GM20000 (cell line): ENCODE measurements at places on chromosomes 4 and X.
A peak's percentile ranks its signal among the peaks of the same experiment; 100 is the strongest.

DNA sequence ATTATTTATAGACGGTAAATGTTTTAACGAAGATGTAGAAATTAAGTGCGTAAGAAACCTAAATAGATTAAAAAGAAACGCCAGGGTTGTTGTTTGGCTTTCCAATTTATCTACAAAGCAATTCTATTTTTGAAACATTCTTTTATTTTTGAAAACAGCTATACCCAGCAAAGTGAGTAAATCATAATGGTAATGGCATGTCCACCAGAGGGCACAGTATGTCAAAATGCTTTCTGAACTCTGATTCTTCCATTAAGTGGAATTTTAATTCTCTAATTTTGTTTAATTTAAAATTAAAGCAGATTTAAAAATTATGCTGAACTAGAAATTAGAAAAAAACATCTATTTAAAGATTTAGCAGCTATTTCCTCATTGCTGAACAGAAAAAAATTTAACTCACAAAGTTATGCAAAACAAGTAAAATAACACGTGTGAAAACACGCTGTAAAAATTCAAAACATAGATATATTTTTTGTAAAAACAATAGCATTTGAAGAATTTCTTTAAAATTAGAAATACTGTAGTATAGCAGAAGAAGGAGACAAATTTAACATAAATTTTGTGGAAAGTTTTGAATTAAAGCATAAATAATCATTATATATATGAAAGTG, 26.5 kb downstream of the RASSF6 start:
- no peak for DNase-seq

DNA sequence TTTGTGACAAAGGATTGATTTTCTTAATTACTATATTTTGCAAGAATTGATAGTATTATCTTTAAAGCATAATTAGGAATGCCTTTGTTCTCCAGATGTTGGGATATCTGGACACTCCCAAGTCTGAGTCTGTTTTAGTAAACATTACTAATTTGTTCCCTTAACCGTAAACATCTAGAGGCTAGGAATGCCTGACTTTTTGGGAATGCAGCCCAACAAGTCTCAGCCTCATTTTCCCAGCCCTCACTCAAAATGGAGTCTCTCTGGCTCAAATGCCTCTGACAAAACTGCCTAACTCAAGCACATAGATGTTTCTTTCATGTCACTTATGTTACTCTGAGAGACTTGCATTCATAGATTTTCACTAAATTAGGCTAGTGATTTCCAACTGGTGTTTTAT, 297.0 kb upstream of the CLNK start:
- DNase-seq: no peak

DNA sequence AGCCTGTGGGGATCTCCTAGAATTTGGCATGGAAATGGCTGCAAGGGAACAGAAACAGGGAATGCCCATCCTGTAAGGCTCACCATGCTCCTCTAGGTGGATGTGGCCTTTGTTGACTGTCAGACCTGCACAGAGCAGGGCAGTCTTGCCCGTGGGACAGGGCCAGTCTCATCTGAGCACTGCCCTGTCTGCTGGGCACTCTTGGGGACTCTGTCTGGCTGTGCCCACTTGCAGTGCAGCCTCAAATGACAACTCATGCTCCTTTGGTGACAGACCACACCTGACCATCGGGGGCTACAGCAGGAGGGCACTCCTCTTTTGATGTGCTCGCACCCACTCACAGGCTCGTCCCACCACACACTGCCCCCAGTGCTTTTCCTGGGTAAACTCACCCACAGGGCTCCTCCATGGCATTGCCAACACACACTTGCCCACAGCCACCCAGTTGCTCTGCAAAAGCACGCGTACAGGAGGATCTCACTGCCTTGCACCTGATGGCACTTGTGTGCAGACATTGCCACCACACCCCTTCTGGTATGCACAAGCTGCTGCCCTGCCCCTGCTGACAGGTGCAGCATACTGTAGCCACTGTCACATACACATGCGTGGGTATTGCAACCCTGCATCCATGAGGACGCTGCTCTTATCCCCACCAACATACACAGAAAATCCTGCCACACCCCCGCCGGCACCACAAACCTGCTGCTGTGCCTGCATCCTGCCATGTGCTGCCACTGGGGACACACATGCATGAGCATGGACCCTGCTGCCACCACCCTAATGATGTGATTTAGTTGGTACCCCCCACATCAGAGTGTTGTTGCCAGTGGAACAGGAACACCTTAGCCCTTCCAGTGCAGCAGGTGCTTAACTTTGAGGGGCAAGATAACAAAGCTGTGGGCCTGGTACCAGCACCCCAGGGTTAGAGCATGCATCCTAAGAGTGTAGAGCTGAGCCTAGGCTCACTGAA, 100.1 kb upstream of the ARHGEF9 start:
- no peak for DNase-seq

- no peak for DNase-seq
Measured at GRCh38 chr4:93359586-93359985, 469.0 kb upstream of the ATOH1 start.

DNA sequence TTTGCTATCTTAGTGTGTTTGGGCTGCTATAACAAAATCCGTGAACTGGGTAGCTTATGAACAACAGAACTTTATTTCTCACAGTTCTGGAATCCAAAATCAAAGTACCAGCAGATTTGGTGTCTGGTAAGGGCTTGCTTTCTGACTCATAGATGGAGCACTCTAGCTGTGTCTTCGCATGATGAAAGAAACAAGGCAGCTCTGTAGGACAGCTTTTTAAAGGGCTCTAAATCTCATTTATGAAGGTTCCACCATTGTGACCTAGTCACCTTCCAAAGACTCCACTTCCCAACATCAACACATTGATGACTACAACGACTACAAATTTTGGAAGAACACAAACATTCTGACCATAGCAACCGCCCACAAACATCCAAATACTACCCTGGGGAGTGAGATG, 158.6 kb upstream of the LCORL start:
- no peak for DNase-seq

DNA sequence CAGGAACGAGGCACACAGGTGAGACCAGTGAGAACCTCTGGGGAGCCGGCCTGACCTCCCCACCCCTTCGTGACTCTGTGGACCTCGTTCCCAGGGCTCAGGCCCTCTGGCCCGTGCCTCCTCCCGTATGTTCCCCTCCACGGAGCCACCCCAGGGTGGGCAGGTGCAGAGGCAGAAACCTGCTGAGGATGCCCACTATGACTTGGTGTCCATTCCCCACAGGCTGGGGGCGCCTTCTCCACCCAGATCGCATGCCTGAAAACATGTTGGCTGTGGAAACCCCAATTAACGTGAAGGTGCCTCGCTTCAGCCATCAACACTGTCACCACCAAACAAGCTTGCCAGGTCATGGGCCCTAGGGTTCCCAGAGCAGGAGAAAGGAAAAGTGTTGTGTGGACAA, 27.0 kb downstream of the BLOC1S4 start:
- no peak for DNase-seq

- peak; percentile 21 for DNase-seq
Measured at GRCh38 chrX:154321594-154321993, 26.0 kb downstream of the TKTL1 start.

GRCh38 chrX:118971552-118971951, 2.9 kb upstream of the LONRF3 start:
- DNase-seq: no peak

GRCh38 chr4:36043901-36044300, 200.4 kb downstream of the ARAP2 start:
- DNase-seq: no peak

DNA sequence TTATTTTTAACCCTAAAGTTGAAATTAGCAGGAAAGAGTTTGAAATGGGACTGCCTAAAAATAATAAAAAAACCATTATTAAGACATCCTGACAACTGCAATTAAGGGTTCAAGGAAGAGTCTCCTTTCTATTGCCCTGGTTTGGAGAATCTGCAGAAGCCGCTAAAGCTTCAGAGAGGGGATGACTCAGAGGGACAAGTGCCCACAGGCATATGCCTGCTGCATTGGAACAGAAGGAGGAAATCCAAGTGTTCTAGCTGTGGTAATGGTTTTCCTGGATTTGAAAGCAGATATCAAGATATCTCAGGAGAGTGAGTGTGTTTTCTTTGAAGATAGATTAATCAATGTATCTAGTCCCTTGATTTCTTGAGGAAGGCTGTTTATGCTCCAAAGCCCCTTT, 235.1 kb upstream of the TAPT1 start:
- no peak for DNase-seq

- DNase-seq: no peak
Measured at GRCh38 chr4:126264839-126265238, 950.1 kb downstream of the FAT4 start.

DNA sequence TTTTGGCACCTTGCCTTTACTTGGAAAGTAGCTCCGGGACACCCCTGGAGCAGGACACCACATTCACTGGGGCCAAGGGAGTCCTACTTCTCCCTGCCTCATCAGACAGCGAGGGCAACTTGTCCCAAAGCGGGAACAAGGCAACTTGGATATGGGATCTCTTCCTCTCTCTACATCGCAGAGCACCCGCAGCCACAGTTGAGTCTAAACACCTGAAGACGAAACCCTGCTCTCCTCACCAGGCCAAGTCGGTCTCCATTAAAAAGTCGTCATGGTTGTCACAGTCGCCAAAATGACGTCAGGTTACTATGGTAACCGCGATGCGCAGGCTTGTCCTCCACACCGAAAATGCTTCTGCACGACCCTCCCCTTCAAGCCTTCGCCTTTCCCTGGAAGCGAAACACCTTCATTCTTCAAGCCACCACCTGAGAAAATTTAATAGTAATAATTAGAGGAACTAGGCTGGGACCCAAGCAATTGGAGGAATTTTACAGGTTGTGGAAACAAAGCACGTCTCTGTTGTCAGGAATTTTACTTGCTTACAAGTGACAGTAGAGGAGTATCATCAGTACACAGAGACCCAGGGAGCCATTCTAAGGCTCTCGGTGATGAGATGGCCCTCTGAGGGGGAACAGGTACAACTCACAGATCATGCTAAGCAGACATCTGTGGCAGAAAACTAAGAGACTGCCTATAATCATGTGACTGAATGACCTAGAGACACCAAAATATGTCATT, 30.5 kb upstream of the TCEAL4 start:
- DNase-seq: peak; percentile 55

- DNase-seq: no peak
Measured at GRCh38 chrX:40040686-40041461, 56.9 kb downstream of the BCOR start.

DNA sequence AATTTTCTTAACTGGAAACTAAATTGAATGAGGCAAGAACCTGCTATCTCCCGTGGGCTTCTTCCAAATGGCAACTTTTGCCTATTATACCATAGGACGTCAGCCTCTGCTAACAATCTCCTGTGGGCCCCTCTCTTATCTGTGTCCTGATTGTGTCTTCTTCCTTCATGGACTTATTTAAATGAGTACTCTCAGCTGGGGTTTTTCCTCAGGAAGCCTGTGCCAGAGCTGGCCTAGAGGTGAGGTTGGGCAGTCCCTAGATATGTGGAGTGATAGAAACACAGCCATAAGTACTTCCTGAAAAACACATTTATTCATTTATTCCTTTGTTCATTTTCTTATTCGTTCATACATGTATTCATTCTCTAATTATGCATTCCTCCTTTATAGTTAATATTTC, 712.5 kb upstream of the SLIT2 start:
- no peak for DNase-seq

- peak; percentile 71 for DNase-seq
Measured at GRCh38 chr4:154622598-154622997, 10.1 kb upstream of the FGG start.

DNA sequence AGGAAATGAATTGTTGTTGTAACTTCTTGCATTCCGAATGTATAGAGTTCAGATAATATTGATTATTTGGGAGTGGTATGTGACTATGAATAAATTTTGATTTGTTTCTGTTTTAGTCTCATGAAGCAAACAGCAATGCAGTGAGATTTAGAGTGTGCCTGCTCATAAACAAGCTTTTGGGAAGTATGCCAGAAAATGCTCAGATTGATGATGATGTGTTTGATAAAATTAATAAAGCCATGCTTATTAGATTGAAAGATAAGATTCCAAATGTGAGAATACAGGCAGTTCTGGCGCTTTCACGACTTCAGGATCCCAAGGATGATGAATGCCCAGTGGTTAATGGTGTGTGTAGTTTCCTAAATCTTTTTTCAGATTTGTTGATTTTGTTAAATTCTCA, 2.0 kb downstream of the NCAPG start:
- DNase-seq: no peak

DNA sequence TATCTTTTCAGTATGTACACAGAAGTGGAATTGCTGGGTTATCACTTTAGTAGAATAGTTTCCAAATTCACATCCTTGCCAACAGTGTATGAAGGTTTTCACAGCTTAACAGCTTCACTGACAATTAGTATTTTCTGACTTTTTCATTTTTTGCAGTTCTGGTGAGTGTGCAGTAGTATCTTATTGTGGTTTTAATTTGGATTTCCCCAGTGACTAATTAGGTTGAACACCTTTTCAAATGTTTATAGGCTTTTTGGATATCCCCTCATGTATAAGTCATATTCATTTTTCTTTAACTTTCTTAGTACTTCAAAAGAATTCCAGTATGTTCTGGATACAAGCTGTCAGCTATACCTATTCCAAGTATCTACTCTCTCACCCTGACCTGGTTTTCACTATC, 37.1 kb downstream of the BRCC3 start:
- DNase-seq: no peak

GRCh38 chrX:56764153-56764974, 35.3 kb downstream of the NBDY start:
- DNase-seq: peak; percentile 67

DNA sequence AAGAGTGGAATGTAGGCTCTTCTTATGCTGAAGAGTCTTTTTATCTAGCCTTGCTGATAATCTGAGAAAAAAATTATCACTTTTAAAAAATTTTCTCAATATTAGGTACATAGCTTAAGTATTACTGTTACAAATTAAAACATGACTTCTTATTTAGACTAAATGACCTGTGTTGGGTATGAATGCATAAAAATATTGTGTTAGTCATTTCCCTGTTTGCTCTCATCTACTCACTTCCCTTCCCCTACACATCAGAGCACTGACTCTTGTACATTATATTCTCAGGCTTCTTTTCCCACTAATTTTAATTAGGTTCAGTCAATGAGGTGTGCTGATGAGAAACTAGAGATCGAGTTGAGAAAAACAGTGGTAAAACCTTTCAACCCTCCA, 881.0 kb downstream of the PCDH18 start:
- DNase-seq: no peak

DNA sequence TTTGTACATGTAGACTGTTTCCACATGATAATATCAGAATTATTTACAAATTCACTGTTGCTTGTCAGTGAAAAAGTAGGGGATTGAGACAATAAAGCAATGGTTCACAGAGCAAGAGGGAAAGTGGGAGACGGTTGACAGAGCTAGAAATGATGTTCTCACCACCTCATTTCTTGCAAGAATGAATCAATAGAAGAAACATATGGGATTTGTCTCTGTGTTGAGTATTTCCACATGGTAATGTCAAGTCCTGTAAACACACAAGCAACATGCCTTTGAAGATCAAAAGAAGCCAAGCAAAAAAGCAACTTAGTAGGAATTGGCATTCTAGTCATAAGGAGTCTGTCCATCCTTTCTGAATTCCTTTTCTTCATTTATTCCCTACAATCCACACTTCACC, 1806.6 kb upstream of the AGA start:
- no peak for DNase-seq

- no peak for DNase-seq
Measured at GRCh38 chr4:150923945-150924344, 91.1 kb downstream of the LRBA start.
